ENCODE measurements at places on chromosomes 4 and X. TPM values are rescaled to one million over a fixed set of nuclear protein-coding genes. Genes with fewer than 3 reads are reported as not detected.

DNA sequence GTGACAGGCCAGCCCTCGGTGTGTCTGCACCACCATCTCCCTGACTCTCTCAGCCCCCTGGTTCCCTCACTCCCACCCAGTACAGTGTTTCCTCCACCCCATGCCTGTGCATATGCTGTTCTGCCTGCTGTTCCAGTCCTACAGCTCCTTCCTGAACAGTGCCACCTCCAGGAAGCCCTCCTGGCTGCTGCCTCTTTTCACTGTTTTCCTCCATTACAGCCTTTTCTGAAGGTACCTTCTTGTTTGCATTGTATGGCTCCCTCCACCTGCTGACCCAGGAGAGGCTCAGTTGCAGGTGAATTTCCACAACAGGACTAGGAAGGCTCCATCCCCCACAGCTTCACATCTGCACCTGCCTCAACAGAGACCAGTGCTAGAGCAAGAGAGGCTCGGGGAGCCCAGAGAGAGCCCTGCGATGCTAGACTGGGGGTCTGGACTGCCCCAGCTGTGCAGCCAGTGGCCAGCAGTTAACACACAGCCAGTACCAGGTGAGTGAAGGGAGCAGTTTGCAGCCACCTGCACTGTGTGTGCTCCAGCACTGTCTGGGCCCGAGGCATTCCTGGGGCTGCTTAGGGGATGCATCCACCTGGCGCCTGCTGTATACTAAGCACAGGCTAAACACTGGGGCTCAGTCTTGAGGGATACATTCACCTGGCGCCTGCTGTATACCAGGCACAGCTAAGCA is 92.0 kb downstream of the ADRA2C start:
- DNase-seq, result no peak

BEX4 gene
- 84.0 TPM for total RNA-seq

DNA sequence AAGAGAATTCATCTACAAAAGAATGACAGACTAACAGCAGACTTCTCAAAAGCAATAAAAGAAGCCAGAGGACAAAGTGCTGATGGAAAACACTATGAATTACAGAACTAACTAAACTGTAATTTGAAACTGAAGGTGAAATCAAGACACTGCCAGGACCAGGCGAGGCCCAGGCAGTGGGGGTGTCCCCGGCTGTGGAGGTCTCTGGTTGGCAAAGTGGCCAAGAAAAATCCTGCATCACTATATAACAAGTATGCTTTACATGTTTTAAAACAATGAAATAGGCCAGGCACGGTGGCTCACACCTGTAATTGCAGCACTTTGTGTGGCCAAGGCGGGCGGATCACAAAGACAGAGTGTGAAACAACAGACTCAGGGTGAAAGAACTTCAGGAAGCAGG is 32.9 kb downstream of the CHM start:
- no peak for DNase-seq

C4orf36 gene
- total RNA-seq, result 0.71 TPM

TRAPPC2 gene
- total RNA-seq, result 19.7 TPM

DNA sequence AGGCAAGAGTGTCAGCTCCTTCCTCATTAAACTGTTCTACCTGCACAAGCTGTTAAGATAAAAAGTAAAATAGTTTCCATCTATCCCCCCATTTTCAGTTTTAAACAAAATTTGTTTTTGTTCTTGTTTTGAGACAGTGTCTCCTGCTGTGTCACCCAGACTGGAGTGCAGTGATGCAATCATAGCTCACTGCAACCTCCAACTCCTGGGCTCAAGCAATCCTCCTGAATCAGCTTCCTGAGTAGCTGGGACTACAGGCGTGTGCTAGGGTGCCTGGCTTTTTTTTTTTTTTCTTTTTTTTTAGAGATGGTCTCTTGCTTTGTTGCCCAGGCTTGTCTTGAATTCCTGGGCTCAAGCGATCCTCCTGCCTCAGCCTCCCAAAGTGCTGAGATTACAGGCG is 105.4 kb downstream of the HS6ST2 start:
- no peak for DNase-seq

DNA sequence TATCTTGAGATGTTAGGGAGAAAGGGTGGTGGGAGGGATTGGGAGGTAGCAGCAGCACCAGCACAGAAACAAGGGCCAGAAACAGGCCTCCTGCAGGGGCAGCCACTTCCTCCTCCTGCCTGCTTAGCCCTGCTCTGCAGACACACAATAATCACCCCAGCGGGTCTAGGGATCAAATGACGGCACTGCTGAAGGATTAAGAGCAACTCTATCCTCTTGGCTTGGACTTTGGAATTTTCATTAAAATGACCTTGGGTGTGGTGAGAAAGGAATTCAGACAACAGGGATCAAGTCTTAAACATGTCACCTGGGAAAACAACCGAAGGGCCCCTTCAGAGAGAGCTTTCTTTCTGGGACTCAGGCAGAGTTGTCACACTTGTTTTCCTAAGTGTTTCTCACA is 353.4 kb downstream of the SPRY1 start:
- DNase-seq, result no peak

RHOXF2 gene
- total RNA-seq, result not detected

- DNase-seq, result no peak
Observed at GRCh38 chr4:140049849-140050637, 103.9 kb downstream of the MAML3 start.

- DNase-seq, result no peak
Observed at GRCh38 chr4:118729287-118730286, 44.4 kb downstream of the METTL14 start.

DNA sequence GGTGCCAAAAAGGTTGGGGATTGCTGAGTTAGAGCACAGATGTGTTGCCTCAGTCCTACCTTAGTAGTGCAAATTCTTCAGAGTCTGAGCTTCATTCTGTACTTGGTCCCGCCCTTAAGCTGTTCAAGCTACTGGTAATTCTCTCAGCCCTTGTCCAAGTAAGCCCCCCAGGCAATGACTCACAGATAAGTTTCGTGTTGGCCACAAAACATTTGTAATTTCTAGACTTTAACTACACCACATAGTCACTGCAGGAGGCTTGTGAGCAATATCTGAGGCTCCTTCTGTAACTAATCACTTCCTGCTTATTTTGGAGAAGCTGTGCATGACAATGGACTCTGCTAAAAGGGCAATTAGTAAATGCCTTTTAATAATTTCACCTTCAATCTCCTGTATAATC is 1420.5 kb downstream of the PCDH7 start:
- DNase-seq, result peak; percentile 83

CXCL1 gene
- 112 TPM for total RNA-seq

- DNase-seq, result no peak
Observed at GRCh38 chr4:10020871-10021652, at the start of gene SLC2A9. SLC2A9 (minus strand) TSS chr4:10021497; CDS start chr4:10021429, 68 bp downstream.

- DNase-seq, result no peak
Observed at GRCh38 chr4:74738464-74739143, 55.7 kb downstream of the BTC start.

DNA sequence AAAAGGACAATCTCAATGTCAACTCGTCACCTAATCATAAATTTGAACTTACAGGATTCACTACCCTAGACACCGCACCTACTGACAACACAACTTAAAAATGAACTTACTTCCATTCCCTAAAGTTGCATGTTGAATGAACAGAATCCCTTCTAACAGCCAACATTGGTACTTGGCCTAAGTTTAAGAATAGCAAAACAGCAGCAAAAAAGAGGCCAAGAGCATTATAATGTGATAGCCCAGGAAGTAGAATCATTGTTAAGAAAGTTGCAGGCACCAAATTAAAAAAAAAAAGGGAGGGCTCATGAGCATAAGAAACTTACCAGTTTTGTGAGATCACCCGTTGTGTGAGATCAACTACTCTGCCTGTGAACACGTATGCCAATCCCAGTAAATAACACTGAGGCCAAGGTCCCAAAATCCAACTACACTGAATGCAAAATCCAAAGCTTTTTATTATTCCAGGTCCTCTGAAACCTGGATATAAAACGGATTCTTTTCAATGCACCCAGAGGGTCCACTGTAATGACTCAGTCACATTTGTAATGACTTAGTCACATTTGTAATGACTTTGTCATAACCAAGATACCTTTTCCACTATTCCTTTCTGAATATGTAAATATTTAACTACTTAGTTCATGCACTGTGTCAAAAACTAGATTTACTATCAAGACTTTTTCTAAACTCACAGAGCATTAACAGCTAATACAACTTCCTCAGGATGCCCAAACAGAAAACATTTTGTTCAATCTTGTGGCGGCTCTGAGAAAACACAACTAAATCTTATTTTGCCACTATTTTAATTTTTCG is 6.8 kb downstream of the HNRNPDL start:
- no peak for DNase-seq

IL2RG gene
- total RNA-seq, result 0.08 TPM

DNA sequence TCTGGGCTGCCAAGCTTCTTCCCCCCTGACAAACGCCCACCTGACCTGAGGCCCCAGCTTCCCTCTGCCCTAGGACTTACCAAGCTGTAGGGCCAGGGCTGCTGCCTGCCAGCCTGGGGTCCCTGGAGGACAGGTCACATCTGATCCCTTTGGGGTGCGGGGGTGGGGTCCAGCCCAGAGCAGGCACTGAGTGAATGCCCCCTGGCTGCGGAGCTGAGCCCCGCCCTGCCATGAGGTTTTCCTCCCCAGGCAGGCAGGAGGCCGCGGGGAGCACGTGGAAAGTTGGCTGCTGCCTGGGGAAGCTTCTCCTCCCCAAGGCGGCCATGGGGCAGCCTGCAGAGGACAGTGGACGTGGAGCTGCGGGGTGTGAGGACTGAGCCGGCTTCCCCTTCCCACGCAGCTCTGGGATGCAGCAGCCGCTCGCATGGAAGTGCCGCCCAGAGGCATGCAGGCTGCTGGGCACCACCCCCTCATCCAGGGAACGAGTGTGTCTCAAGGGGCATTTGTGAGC is 37.0 kb downstream of the HTRA3 start:
- no peak for DNase-seq

DNA sequence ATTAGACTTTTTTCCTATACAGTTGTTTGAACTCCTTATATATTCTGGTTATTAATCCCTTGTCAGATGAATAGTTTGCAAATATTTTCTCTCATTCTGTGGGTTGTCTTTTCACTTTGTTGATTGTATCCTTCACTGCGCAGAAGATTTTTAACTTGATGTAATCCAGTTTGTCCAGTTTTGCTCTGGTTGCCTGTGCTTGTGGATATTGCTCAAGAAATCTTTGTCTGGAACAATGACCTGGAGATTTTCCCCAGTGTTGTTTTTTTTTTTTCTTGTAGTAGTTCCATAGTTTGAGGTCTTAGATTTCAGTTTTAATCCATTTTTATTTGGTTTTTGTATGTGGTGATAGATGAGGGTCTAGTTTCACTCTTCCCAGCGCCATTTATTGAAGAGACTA is 289.8 kb upstream of the SPOCK3 start:
- no peak for DNase-seq

TEX13C gene
- not detected for total RNA-seq

DNA sequence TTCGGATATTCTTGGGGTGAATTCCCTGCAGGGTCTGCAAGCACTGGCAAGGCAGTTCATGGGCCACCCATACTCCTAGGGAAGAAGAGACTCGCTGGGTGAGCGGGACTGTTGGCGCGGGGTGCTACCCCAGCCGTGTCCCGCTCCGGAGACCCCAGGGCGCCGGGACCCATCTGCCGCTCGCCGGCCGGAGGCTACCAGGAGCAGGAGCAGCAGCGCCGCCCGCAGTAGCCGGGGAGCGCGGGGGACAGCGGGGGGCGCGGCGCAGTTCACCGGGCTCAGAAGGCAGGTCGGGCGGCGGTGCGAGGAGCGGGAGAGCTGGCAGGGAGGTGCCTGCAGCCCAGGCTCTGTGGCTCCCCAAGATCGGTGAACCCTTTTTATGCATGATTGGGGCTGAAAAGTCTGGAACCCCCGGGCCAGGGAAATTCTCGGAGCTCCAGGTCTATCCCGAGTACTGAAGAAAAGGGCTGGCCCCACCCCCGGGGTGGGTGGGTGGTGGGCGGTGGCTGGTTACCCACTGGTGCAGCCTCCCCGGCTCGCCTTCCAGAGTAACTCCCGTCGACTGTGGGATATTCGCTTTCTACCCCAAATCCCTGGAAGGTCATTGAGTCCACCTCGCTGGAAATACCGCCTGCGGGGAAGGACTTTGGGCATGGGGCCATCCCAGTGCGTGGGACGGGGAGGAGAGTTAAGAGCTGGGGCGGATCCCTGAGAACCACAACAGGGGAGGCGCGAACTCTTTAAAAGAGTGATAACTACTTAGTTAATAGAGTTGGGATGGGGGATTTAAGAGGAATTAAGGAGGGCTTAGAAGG is 37.6 kb downstream of the PF4 start:
- DNase-seq, result no peak

FHL1 gene
- 42.0 TPM for total RNA-seq

- DNase-seq, result no peak
Observed at GRCh38 chr4:132614682-132615081, 534.4 kb upstream of the PCDH10 start.

All from kidney epithelial cell (primary cell).